Left ventricle myocardium superior (tissue), 1 donor: ENCODE measurements at places on chromosomes 1 and 21.

GRCh38 chr1:38487396-38487795 is 372.2 kb downstream of the RRAGC start:
- no peak for DNase-seq

DNA sequence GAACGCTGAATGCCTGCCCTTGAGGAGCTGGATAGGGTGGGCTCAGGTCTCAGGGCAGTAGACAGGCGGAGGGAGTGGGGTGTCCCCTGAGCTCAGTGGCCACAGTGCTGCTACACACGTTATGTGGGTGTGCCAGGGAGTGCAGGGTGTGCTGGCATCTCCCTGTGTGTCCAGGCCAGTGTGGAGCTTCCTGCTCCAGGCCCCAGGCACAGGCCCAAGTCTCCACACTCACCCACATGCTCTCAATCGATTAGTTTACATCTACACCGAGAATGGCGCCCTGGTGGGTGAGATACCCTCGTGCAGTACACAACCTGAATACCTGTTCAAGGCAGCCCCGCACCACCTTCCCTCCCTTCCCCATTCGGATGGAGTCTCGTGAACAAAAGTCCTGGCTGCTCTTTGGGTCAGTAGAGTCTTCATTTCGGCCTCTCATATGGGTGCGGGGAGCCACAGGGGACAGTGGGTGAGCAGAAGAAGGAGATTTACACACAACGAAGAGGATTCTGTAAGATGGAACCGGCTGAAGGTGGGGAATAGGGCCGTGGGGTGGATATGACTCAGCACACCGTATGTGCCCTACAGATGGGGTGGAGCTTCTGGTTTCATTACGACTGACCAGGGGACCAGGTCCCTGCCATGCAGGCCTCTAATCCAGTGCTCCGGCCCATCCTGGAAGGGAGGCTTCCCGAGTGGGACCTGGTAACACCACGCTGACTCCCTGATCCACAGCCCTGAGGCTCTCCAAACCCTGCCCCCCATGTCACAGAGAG is 93.3 kb downstream of the SPSB1 start:
- DNase-seq, result no peak

GRCh38 chr1:43822040-43822690 is 111.4 kb upstream of the ARTN start:
- no peak for DNase-seq

- DNase-seq, result no peak
Measured at GRCh38 chr1:64691626-64692025, 53.2 kb upstream of the RAVER2 start.
